ENCODE measurements at places on chromosomes 13 and 19.

DNA sequence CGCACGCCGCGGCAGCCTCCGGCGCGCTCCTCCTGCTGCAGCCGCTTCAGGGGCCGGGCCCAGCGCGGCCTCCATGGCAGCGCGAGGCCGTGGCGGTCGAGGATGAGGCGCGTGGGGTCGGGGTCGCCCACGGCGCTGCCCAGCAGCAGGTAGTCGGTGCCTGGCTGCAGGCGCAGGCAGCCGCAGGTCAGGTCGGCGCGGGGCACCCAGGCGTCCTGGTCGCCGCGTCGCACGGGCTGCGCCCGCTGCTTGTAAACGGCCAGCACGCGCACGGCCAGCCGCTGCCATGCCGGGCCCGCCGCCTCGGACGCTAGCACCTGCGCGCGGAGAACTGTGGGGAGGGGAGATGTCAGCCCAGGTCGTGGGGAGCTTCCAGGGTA is 11.1 kb downstream of the NTN5 start:
- DNase-seq: no peak

DNA sequence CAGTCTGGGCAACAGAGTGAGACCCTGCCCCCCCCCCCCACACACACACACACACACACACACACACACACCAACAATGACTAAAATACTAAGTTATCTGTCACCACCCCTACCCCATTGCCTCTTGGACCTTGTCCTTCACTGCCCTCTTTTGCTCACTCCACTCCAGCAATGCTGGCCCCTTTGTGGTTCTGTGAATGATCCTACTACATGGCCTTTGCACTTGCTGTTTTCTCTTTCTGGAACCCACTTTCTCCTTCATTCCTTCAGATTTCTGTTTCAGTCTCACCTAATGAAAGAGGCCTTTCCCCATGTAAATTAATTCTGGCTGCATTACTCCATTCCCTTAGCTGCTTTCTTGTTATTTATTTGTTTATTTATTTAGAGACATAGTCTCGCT is 2.5 kb upstream of the SAMD4B start:
- DNase-seq: no peak

- DNase-seq: no peak
These were observed 164.0 kb downstream of the TSHZ3 start for GRCh38 chr19:31185261-31185660.

DNA sequence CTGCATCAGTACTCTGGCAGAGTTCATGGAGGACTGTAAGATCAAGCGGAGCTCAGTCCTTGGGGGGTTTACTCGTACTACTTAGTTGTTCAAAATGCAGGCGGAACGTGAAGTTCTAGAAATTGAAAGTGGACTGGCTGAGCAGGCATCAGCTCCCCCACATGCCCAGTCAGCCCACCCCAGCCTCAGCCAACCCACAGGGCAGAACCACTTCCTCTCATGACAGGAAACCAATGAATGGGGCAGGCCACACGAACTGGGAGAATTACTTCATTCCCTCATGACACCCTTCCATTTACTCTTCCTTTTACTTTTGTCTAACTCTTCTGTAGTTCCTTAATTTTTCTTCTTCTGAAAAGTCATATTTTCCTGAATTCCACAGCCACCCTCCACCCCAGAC is 71.9 kb downstream of the FLT1 start:
- DNase-seq: no peak

- DNase-seq: peak; percentile 38
These were observed 81.2 kb upstream of the STK24 start for GRCh38 chr13:98658131-98658530.

- no peak for DNase-seq
These were observed 9.1 kb downstream of the PLD3 start for GRCh38 chr19:40357640-40358039.

GRCh38 chr13:63408331-63409189 is 1992.9 kb upstream of the PCDH20 start:
- no peak for DNase-seq

- DNase-seq: no peak
These were observed 371.4 kb downstream of the KCNRG start for GRCh38 chr13:50386541-50387050.

DNA sequence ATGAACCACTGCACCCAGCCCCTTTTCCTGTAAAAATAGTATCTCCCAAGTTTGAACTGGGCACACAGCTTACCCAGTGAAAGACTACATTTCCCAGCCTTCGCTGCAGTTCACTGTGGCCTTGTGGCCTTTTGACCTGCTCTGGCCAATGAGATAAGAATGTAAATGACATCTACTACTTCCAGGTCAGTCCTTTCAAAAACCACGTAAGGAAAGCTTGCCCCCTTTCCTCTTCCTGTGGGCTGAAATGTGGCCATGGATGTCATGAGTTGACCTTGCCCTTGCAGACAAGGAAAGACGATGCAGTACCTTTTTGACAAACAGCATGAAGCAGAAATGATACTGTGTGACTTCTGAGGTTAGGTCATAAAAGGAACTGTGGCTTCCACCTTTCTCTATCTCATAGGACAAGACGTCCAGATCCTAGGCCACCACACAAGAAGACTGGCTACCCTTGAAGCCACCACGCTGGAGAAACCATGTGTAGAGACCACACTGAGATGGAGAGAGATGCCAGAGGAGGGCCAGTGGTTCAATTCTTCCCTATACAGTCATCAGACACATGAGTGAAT is 19.9 kb downstream of the ACER1 start:
- DNase-seq: no peak

DNA sequence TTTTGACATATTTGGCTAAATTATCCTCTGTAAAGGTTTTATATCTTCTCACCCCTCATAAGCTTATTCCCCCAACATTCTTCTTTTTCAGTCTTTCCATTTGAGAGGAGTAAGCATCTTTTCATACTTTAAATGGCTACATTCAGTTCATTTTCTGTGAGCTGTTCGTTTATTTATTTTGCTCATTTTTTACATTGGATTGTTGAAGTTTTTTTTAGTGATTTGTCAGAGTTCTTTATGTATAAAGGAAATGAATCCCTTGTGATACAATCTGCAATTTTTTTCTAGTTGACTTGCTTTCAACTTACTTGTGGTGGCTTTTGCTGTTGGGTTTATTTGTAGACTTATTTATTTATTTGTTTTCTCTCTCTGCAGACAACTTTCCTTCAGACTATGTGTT is 250.3 kb downstream of the DLEU7 start:
- DNase-seq: no peak

GRCh38 chr19:17073869-17074633 is 1.2 kb downstream of the HAUS8 start:
- no peak for DNase-seq

- DNase-seq: no peak
These were observed 11.0 kb upstream of the ZNF492 start for GRCh38 chr19:22622901-22623840.

GRCh38 chr13:40508767-40509342 is 157.6 kb downstream of the FOXO1 start:
- no peak for DNase-seq

GRCh38 chr13:49436890-49437289 is 7.0 kb downstream of the CAB39L start:
- DNase-seq: peak; percentile 54

GRCh38 chr13:42720113-42720857 is 61.1 kb upstream of the FAM216B start:
- peak; percentile 82 for DNase-seq

- DNase-seq: no peak
These were observed 280.8 kb downstream of the ABCC4 start for GRCh38 chr13:95020298-95020987.

- DNase-seq: no peak
These were observed 17.0 kb upstream of the TDRD3 start for GRCh38 chr13:60379837-60380565.

- DNase-seq: peak; percentile 42
These were observed 658 bp upstream of the ISOC2 start for GRCh38 chr19:55461974-55462626.

DNA sequence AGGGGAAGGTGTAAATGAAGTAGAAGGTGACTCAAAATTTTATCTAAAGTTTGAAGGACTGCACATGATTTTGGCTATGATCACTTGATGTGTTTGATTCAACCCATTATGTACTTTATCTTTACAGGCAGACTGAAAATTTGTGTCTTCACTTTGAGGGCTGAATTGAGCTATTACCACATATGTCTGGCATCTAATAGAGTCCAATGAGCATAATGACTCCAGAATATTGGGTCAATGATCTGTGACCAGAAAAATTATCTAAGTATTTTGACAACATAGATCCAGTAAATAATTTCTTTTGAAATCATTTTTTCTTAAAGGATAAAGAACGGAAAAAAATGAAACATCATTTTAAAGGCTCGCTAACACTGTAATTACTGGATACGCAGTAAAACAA is 2810.0 kb downstream of the PCDH9 start:
- DNase-seq: no peak

- no peak for DNase-seq
These were observed 83.1 kb downstream of the ALOX5AP start for GRCh38 chr13:30818323-30818960.

GRCh38 chr19:46544651-46545050 is 49.0 kb upstream of the PNMA8B start:
- DNase-seq: no peak

- DNase-seq: no peak
These were observed 2.6 kb upstream of the LGALS4 start for GRCh38 chr19:38815059-38816001.

DNA sequence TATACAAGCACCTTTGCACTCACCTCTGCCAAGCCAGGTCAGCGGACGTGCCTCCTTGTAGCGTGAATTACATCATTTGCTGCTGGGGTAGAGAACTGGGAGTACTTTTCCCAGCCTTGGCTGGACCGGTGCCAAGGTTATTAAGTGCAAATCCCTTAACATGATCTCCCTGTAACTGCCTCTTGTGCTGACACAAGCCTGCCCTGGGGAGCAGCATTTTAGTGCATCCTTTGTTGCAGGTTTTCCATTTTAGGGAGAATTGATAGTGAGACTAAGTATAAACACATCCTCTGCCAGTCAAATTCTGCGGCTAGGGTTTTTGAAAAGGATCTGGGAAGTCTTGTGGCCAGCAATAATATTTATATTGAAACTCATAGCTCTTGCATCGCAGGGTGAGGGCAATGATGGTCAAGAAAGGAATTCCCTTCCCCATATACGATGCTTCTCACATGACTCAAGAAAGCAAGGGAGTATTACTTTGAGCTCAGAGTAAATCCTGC is 32.7 kb upstream of the DCLK1 start:
- DNase-seq: no peak

DNA sequence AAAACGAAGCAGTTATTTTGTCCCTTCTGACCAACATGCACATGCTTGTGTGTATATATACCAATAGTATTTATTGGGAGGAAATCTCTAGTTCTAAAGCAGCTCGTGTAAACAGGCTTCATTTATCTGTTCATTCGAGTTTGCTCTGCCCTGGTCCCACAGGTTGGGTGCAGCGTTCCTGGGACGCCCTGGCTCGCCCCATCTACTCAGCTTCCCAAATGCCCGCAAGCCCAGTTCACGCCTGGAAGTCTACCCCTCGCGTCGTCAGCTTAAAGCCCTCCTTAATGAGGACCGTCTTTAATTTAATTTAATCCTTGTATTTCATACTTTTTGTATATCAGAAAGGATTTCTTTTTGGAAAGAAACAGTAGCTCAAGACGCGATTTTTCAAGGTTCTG is 604 bp downstream of the THSD1 start:
- no peak for DNase-seq

GRCh38 chr13:81874681-81875661 is 1534.0 kb upstream of the SPRY2 start:
- DNase-seq: no peak

- no peak for DNase-seq
These were observed 154.9 kb downstream of the UGGT2 start for GRCh38 chr13:95898256-95898655.

DNA sequence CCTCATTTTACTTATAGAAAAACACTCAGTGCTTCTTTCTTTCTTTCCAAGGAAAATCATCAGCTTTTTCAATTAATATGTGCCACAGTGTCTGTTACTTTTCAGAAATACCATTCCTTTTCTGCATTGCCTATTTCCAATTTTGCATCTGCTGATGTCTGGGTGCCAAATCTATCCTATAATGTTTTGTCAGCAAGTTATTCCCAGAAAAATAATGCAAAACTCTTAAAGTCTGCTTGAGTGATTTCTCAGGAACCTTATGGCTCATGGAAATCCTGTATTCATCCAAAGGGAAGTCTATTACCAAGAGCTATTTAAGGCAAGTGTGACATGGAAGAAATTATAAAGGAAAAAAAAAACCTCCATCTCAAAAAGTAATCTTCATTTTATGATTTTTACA is 224.4 kb downstream of the FGF14 start:
- DNase-seq: no peak

DNA sequence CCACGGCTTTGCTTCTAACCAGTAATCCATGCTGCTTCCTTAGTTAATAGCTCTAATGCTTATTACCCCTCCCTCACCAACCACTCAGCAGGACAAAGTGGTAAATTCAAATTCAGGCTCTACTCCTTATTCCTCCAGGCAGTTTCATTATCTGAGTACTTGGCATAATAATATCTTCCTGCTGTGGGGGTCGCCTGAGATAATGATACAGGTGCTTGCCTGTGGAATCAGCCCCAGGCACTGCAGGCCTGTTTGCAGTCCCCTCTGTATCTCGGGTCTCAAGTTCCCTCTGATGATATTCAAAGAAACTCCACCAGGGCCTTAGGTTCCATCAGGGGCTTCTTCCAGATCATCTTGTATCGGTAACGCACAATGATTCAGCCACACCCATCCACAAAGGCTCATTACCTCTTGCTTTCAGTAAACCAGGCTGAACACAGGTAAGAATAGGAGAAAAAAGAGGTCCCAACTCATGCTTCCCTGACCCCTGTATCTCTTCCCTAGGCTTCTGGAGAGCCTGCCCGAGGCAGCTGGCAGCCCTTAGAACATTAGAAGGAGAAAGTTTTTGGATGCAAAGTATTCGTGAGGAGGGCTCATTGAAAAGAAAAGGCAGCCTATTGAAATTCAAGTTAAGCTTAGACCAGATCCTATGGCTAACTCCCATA is 14.3 kb upstream of the FOXO1 start:
- DNase-seq: no peak

GRCh38 chr19:55913643-55914268 is 18.4 kb downstream of the NLRP13 start:
- no peak for DNase-seq

Data from LoVo (cell line).